ENCODE measurements at places on chromosomes 2 and 18.

DNA sequence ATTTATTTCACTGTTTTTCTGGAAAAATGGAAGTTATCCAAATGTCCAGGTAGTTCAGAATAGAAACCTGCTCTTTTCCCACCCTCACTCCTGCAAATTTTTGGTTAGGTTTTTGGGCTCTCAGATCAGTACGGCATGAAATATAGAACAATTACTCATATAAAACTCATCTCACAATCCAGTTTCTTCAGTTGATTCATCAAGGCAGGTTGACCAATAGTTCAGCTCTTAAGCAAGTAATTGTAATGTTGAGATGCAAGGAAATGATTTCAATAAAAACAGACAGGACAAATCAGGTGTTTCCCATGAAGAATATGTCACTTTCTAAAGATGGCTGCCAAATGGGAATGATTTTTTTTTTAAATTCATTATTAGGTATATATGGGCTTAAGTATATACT lies 2.0 kb downstream of the RAB27B start:
- DNase-seq, result peak; percentile 68

DNA sequence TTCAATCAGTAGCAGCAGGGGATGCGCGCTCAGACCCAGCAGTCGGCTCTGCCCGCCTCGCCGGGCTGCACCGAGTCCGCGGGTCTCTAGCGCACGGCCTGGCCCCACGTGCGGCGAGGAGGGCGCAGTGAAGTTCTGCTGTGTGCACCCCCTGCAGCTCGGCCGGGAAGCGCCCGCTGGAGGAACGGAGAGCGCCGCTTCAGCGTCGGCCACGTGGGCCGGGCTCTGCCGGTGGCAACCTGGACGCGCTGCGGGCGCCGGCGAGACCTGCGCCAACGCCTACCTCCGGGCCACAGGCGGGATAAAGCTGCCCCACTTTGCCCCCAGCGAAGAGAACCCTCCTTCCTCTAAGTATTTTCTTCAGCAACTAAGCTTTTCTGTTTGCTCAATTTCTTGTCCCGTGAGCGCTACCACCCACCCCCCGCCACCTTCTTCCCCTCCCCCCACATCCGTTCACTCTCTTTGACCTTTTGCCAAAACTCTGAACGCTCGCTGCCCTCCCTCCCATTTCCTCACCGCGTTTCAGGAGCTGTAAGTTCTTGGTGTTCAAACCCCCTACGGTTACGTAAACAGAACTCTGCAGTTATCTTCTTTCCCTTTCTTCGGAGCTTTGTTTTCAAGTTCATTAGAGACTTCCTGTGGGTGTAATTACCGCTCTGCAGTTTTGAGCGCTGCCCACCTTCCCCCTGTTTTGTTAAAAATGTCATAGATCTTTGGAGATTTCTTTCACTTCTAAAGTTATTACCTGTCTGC lies 42.6 kb upstream of the EDAR start:
- no peak for DNase-seq

GRCh38 chr2:174787487-174788205 lies 23.4 kb upstream of the CHRNA1 start:
- DNase-seq, result no peak

- DNase-seq, result no peak
These were observed 633 bp upstream of the ILKAP start for GRCh38 chr2:238203973-238204683.

DNA sequence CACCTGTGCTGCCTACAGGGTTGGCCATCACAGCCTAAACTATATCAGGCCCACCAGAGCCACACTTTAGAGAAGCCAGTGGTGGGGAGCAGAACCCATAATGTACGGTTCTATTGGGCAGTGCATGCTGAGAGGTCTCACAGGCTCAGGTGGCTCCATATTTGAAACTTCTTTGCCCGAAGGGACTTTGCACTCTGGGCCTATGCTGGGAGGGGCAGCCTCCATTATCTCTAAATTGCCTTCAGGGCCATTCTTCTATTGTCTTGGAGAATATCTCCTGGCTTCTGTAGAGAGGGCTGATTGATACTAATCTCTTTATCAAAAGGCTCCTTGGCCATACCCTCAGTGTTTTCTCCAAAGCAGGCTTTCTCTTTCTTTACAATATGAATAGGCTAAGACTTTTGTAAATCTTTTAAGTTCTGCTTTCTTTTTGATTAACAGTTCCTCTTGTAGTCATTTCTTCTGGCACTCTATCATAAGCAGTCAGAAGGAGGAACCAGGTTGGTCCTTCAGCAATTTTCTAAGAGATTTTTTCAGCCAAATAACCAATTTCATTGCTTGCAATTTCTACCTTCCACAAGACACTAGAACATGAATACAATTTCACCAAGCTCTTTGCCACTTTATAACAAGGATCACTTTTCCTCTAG lies 44.5 kb downstream of the RPE start:
- DNase-seq, result no peak

DNA sequence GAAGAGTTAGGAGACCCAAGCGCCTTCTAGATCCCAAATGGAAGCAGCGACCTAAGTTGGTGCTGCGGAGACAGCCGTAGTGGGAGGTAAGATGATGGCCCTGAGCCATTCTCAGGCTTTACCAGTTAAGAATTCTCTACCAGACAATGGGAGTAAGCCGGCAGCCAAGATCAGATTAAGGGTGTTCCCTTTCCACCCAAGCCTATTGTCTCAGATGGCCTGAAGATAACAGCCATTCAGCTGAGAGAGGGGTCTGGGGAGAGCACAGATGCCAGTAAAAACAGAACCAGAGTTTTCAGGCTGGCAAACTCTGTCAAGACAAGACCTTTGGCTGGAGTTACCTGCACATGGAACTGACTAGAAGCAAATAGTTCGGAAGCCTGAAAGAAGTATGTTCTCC lies 191.7 kb upstream of the HAAO start:
- DNase-seq, result no peak

DNA sequence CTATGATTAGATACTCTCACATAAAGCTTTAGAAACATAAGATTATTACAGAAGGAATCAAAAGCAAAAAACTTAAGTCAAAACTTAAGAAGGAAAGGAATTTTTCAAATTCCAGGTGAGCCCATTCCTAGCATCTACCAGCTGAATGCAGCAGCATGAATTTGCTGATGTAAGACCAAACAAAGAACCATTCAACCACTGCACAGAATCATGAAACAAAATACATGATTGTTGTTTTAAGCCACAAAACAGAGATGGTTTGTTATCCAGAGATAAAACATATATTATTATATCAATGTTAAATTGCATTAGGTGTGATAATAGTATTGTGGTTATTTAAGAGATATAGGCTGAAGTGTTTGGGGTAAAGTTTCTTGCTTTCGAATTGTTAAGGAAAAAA lies 29.0 kb downstream of the PIGN start:
- DNase-seq, result no peak

- no peak for DNase-seq
These were observed 156.2 kb downstream of the DDX1 start for GRCh38 chr2:15747603-15748471.

DNA sequence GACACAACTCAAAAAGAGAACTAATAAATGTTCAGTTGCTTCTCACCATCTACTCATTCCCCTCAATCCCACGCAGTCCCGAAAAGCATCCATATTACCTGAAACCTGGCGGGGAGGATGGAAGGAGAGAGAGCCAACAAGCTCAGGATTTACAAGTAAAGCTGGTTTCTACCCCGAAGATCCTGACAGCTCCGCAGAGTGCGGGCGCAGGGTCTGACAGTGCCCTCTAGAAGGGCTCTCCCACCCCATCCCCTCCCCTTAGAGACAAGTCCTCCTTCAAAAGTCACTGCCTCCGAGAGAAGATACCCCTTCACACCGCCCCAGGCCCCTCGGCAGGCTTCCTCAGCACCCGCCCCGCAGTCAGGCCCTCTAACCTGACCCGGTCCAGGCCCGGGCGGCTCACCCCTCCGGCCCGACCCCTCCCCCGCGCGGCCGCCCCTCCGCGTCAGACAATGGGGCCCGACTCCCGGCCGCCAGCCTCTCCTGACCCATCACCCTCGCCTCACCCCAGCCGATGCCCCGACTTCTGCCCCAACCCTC lies 550 bp downstream of the RAB1A start:
- peak; percentile 5 for DNase-seq

GRCh38 chr2:56286936-56287335 lies 103.1 kb downstream of the CCDC85A start:
- no peak for DNase-seq

DNA sequence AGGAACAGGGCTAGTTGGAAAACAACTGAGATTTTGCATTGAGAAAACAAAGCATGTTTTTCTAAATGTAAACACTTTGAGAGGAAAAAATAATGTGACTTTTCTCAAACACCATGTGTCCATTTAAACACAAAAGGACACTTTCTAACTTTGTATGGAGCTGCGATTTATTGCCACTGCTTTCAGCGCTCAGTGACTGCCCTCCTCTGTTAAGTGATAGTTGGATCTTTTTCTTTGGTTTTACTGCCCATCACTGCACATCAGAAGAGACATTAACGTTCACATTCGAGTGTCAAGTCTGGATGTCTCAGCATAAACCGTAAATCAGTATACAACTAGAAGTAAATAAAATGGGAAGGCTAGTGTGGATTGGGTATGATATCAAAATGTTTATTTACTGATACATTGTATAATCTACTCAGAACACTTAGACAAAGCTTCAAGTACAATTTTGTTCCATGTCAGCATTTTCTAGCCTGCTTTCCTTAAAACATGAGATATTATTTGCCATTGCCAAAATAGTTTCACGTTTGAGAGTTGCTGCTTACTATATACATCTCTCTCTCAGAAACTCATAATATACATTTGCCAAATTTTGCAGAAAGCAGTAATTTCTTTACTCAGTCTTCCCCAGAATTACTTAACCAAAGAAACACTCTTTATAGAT lies 237.6 kb downstream of the IKZF2 start:
- DNase-seq, result no peak

- no peak for DNase-seq
These were observed 790.8 kb downstream of the SOCS6 start for GRCh38 chr18:71079606-71080005.

DNA sequence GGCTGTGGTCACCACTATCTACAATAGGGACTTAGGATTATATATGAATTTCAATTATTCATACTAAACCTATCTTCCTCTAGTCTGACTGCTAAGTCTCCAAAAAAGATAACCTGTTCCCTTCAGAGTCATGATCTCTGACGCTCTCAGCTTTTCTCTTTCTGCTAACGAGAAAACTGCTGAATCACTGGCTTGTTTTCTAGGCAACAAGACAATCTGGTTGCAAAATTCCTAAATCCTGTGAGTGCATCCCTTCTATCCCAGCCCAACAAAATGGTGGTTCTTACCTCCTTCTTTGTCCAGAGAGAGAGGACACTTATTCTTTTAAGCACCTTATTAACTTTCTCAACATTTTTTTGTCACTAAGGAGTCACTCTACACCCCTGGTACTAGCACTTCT lies 312.3 kb upstream of the PKDCC start:
- DNase-seq, result no peak

GRCh38 chr2:96528006-96528699 lies 8.4 kb upstream of the ARID5A start:
- DNase-seq, result no peak

DNA sequence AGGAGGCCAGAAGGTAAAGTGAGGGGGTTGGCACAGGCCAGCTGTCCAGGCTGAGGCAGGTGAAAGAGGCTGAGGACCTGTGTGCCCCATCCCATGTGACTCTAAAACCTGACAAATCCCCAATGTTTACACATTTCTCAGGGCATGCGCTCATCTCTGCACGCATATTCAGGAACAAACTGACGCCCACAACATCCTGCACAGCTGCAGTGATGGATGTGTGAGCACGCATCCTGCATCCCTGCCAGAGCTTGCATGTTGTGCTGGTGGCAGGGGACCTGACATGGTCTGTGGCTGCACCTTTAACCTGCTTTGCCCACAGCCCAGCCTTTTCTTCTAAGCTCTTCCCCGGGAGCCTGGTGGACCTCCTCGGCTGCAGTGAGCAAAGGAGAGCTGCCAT lies 83.1 kb downstream of the FBXO15 start:
- DNase-seq, result no peak

DNA sequence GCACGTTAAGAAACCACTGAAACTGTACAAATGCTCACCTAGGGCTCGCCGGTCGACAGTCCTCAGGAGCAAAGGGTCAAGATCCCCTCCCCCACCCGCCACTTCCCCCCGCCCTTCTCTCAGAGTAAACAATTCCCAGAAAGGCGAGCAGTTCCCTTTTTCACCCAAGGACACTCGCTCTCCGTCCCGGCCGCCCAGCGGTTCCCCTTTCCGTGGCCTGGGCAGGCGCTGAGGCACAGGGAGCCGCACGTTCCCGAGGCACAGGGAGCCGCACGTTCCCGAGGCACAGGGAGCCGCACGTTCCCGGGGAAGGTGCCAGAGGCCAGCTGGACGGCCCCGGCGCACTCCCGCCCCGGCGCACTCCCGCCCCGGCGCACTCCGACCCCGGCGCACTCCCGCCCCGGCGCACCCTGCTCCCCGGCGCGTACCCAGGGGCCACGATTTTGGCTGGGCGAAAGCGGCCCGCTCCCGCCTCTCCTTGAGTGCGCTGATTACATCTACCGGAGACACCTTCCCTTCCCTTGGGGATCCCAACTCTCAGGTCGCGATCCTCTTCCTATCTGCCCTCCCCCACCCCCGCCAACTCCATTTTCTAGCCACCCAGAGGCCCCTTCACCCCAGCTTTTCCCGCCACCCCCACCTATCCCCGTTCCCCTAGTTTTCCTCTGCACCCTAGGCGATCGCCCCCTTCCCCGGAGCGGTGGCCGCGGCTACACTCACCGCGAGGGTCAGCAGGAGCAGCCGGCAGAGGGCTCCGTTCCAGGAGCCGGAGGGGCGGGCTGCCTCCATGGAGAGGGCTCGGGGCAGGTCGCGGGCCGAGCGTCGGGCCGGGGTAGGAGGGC lies 817 bp downstream of the DSC2 start:
- no peak for DNase-seq

DNA sequence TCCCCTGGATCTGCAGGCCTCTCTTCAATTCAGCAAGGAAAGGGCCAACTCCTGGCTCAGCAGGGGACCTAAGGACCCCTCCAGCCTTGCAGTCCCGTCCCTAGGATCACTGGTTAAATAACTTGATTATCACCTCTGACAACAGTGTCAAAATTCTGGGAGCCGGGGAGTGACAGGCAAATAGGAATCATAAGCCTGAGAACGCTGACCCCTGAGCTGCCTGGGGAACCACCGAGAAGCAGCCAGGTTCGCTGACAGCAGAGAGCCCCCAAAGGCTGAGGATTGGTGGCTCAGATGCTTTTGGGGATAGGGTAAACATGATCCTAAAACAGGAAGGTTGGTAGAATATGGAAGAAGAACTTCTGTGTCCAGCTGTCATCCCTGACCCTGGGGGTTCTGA lies 17.5 kb upstream of the TNS1 start:
- DNase-seq, result no peak

- DNase-seq, result no peak
These were observed 216.9 kb downstream of the ARHGAP15 start for GRCh38 chr2:143345887-143346787.

DNA sequence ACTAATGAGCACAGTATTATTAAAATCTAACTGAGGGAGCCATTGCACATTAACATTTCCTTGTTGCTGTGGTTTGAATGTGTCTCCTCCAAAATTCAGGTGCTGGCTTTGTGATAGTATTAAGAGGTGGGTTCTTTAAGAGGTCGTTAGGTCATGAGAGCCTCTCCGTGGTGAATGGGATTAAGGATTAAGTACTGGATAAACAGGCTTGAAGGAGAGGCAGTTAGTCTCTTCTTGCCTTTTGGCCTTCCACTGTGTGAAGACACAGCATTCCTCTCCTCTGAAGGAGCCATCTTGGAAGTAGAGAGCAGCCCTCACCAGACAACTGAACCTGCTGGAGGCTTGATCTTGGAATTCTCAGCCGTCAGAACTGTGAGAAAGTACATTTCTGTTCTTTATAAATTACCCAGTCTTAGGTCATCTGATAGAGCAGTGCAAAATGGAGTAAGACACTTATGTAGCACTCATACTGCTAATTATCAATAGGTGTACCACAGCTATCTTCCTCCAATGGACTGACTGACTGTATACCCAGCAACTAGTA lies 182.7 kb downstream of the MYO3B start:
- no peak for DNase-seq

- no peak for DNase-seq
These were observed 106.9 kb upstream of the HDAC4 start for GRCh38 chr2:239507576-239508258.

All from PC-9 (cell line).